ENCODE measurements at places on chromosomes 2 and 18.

DNA sequence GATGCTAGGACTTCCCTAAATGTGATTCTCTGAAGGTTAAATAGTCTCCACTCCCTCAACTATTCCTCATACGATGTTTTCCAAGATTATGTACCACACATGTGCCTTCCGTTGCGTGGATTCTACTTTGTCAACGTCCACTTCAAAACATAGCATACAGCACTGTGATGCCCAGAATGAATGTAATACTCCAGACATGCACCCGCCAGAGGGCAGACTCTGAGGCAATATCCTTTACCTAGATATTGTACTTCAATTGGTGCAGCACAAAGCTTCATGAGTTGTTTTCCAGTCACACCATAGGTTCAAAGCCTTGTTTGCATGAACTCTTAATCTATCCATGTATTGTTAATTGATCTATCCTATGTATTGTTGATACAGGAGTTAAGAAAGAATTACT is 201.0 kb upstream of the NABP1 start:
- no peak for DNase-seq

DNA sequence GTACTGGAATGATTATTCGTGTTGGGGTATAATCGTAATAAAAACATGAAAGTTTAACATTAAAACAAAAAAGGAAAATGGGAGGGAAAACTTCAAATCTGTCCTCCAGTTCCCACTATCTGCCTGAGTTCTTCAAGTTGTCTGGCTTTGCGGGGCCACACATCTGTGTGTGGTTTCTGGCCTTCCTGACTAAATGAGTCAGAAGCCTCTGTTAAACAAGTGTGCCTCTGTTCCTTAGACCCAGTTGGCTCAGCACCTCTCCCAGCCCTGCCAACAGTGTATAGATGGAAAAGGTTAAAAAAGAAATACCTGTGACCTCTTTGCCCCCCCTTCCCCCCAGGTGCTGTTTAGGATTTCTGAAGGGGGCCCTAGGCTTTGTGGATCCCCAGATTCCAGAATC is 30.2 kb downstream of the XDH start:
- DNase-seq, result no peak

- no peak for DNase-seq
These were observed 122.8 kb downstream of the ATP9B start for GRCh38 chr18:79191956-79192355.

GRCh38 chr2:164840930-164841718 is 499 bp downstream of the COBLL1 start:
- no peak for DNase-seq

- no peak for DNase-seq
These were observed 5.3 kb downstream of the MLPH start for GRCh38 chr2:237492137-237492890.

- DNase-seq, result no peak
These were observed 122.6 kb downstream of the WDSUB1 start for GRCh38 chr2:159163930-159164329.

DNA sequence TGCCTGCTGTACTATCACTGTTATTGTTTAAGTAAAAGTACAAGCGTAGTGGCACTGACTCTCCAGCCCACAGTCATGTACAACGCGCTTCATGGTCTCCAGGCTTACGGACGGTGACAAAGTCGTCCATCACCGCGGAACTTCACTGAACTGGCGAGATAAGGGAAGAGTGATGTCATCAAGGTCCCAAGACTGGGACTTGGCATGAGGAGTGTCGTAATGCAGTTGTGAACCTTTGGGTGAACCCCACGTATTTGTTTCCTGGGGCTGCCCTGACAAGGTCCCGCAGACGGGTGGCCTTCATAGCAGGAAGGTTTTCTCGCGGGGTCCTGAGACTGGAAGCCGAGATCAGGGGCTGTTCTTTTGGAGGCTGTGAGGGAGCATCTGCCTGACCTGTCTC is 17.3 kb downstream of the NFATC1 start:
- no peak for DNase-seq

DNA sequence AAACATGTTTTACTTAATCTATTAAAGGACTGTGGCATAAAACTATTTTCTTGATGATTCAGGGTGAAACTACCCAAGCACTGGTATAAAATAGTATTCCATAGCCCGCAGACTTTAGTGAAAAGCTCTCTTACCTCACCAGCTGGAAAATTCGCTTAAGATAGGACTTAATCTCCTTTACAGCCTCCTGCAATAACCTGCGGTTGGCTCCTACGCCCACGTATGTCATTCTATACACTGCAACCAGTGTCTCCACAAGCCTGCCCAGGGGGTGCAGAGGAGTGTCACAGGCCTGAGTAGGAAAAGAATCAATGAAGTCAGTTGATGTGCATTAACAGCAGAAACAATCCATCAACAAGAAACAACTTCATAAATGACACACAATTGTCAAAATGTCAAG is 11.3 kb upstream of the MPP4 start:
- no peak for DNase-seq

GRCh38 chr2:18273205-18273604 is 287.2 kb downstream of the RDH14 start:
- DNase-seq, result no peak

DNA sequence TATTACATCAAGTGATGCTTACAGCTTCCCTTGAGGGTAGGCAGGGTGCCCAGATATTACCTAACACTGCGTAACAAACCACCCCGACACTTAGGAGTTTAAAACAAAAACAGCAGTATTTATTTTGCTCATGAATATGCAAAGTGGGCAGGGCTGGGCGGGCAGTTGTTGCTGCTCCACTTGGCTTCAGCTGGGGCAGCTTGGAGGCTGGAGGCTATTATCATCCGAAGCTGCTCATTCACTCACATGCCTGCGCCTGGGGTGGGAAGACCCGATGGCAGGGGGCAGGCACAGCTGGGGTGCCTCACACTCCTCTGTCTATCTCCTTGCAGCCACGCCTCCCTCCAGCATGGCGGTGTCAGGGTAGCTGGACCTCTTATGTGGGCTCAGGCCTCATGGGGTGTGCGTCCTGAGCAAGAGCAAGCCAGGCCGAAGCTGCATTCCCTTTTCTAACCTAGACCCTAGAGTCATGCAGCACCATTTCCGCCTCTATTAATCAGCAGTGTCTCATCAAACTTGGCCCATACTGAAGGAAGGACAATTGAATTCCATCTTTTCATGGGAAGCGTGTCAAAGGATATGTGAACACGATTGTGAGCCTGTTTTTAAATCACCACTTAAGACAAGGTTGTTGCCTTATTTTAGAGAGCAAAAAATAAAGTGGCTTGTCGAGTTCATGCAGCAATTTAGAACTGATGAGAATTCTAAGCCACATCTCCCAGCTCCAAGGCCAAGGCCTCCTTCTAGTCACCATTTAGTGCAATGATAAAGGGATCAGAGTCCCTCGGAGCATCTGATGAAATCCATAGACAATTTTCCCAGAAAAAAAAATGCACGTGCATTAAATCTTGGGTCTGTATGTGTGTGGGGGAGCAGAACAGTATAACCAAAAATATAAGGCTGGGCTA is 54.9 kb downstream of the SDC1 start:
- no peak for DNase-seq

DNA sequence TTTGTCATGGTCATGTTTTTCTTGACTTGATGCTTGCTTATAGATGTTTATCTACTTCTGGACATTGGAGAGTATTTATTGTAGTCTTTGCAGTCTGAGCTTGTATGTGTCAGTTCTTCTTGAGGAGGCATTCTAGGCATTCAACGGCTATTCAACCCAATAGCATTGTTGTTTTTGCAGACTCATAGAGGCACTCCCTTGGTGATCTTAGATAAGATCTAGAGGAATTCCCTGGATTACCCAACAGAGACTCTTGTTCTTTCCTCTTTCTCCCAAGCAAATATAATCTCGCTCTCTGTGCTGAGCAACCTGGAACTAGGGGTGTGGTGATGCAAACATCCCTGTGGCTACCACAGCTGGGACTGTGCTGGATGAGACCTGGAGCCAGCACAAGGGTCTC is 40.4 kb downstream of the SYT4 start:
- DNase-seq, result no peak

DNA sequence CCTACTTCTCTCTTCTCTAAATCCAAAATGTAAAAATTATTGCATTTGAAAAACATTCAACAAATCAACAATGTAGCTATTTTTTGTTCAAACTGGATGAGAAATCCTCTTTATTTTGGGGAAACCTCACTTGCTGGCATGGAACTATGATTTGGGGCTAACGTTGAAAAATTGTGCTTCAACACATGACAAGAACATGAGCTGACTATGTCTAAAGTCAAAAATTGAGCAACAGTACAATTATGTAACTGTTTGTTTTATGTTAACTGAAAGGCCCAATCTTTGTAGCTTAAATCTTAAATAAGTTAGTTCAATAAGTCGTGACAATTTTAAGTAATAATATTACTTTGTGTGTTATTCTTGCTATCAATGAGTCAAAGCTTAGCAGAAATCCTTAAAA is 67.3 kb downstream of the TMEFF2 start:
- DNase-seq, result no peak

DNA sequence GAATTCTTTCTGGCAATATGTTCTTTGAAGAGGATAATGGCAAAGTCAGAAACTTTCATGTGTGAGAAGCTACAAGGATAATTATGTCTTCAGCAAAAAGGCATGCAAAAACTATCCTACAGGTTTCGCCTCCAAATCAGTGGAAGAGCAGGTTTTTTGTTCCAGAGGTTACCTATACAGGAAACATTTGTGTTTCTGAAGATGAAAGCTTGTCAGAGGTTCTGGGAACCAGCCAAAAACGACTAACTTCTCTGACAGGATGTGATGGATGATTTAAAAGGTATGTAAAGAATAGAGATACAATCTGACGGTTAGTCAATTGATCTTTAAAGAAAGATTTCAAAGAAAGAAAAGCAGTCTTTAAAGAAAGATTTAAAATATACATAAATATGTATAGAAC is 37.6 kb downstream of the RND3 start:
- no peak for DNase-seq

DNA sequence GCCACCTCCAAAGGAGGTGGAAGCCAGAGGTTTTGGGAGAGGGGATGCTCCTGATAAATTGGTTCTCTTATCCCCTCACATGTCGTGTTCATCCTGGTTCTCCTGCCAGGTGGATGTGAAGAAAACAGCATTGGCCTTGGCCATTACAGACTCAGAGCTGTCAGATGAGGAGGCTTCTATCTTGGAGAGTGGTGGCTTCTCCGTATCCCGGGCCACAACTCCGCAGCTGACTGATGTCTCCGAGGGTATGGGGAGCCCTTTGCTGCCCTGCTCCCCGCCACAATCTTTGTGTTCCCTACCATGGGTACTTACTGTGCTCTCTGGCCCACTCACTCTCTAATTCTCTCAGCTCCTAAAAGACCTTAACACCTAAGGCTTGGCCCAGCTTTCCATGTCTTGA is 3.5 kb downstream of the RETREG2 start:
- DNase-seq, result no peak

DNA sequence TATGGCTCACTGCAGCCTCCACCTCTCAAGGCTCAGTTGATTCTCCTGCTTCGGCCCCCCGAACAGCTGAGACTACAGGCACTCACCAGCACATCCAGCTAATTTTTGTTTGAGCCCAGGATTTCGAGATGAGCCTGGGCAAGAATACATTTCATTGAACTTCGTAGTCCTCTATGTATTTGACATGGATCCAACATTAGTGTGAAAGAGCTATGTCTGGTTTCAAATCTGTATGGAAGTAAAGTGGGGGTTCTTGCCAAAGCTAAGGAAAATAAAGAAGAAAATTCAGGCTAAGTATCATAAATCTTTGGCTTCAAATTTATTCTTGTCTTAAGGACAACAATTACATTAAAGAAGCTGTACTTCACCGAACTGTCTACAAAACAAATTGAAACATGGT is 1291.7 kb upstream of the CRIM1 start:
- DNase-seq, result no peak

DNA sequence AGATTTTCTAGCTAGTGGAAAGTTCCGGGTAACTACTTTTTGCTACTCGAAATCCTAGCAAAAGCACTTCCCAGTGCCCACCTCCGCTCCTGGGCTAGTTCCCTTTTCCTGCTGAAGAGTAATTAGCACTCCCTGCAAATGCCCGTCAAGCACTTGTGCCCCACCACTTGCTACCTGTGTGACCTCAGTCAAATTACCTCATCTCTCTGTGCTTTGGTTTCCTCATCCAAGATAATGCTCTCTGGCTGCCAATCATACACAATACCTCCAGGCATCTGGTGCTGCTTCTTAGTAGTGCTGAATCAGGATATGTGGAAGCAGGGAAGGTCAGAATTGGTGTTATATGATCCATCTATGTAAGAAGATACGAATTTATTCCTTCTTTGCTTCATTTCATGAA is 102.1 kb upstream of the CDCA7 start:
- DNase-seq, result no peak

DNA sequence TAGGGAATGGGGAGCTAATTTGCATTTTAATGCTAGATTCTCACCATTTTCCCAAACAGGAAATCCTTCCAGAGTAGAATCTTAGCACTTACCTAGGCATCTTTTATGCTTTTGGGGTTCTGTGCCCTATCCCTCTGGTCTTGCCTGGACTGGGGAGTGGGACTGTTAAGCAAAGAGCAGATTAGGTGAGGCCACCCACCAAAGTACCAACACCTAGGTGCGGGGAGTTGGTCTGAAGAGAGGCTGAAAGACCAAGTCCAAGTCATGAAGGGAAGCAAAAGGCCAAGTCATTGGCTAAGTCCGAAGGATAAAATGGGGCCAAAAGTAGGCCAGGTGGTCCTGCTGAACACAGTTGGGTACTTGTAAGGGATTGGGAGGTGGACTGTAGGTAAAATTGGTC is 86.7 kb downstream of the FAM168B start:
- no peak for DNase-seq

DNA sequence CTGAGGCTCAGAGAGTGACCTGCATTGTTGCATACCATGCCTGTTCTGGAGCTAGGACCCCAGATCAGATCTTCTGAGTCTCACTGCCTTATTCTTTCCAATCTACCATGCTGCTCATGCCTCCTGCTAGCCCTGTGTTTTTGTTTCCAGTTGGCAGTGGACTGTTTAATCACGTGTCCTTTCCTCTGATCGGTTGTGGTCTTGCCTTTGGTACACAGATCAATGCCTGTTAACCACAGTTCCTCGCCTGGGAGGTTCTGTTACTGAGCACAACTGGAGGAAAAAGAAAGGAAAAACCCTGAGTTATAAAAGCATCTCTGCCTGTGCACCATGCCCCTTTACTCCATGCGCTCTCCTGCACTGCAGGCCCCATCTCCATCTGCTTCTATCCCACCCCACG is 329.1 kb downstream of the SETBP1 start:
- no peak for DNase-seq

DNA sequence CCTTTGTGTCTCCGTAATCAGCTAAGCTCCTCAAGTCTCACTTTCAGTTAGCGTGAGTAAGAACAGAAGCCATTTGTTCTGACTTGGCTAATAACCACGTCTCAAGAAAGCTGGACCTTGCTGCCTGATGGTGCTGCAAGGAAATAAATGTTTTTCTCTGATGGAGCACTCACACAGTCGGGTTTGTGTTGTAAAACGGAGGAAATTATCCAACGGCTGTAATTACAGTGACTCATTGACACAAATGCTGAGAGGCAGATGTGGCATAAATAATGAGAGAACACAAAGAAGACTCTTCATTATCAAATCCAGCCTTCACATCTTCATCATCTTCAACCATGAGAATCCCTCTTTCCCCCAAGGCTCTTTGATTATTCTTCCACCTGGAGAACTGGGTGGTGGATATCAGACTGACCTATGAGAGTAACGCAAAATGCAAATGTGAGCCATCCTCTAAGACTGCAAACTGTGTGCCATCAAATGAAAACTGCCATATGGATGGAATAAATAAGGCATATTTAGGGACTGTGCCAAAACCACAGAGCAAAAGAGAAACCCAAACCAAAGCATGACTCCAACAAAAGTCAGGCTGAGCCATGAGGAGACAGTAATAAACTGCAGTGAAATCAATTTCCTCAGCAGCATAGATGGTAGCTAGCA is 252.6 kb downstream of the RND3 start:
- DNase-seq, result no peak
